AG08395 (cell line): ENCODE measurements at places on chromosomes 1 and 21.
A peak's percentile ranks its signal among the peaks of the same experiment; 100 is the strongest.

- no peak for DNase-seq
Observed at GRCh38 chr1:33120436-33121231, 39.7 kb downstream of the AZIN2 start.

DNA sequence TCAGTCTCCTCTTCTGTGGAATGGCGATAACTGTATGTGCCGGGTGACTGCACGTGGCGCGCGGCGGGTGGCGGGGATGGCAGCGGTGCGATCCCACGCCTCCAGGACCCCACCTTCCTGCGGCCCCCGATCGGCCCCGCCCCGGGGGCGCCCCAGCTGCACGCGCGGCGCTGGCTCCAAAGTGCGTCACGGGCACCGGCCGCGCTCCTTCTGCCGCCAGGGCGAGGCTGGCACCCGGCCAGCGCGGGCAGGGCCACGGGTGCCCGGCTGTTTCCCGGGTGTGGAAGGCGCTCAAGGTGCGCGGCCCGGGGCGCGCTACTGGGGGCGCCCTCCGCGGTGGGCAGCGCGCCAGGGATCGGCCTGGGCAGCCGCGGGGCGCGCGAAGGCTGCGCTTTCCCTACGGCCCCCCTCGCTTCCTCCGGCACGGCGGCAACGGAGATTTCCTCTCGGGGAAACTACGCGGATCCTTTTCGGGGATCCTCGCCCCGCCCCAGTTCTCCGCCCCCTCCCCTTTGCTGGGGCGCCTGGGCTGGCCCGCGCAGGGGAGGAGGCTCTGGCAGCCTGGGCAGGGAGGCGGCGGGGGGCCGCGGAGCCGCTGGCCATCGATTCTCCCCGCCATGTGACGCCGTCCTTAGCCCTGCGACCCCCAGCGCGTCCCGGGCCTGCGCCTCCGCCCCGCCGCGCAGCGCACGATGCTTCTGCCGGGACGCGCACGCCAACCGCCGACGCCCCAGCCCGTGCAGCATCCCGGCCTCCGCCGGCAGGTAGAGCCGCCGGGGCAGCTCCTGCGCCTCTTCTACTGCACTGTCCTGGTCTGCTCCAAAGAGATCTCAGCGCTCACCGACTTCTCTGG lies at the start of gene EVA1C:
Gene EVA1C (plus strand): TSS at position 545 of the 853 bp plus-strand sequence. CDS start 148 bp downstream, at position 693.
- DNase-seq, result peak; percentile 38

GRCh38 chr1:26854906-26855305 lies 8.0 kb upstream of the SFN start:
- no peak for DNase-seq

GRCh38 chr1:47921935-47922415 lies 75.2 kb downstream of the TRABD2B start:
- DNase-seq, result no peak

DNA sequence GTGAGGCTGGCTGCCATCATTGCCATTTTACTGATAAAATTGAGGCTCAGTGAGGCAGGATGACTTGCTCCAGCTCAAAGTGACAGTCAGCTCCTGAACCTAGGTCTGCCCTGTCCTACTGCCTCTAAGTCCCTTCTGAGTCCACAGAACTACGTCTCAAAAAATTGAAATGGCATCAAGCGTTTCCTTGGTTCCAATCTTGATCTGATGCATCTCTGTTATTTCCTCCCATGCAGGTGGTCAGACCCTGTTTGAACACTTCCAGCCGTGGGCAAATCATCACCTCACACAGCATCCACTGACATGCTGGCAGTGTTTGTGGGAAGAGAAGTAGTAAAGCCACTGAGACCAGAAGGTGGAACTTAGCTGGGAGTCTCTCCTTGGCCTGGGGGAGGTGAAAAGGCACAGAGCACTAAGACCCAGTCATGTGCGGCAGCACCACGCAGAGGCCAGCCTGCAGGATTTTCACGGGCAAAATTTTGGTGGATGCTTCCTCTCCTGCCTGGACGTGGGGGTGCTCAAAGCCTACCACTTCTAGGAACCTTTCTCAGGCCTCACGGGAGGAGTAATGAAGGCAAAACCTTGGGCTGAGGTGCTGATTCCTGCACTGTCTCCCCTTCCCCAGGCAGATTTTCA lies 7.8 kb upstream of the CPLANE2 start:
- no peak for DNase-seq

- no peak for DNase-seq
Observed at GRCh38 chr1:15350551-15351200, 59.0 kb upstream of the EFHD2 start.

- no peak for DNase-seq
Observed at GRCh38 chr1:224045556-224045955, 68.4 kb upstream of the FBXO28 start.

DNA sequence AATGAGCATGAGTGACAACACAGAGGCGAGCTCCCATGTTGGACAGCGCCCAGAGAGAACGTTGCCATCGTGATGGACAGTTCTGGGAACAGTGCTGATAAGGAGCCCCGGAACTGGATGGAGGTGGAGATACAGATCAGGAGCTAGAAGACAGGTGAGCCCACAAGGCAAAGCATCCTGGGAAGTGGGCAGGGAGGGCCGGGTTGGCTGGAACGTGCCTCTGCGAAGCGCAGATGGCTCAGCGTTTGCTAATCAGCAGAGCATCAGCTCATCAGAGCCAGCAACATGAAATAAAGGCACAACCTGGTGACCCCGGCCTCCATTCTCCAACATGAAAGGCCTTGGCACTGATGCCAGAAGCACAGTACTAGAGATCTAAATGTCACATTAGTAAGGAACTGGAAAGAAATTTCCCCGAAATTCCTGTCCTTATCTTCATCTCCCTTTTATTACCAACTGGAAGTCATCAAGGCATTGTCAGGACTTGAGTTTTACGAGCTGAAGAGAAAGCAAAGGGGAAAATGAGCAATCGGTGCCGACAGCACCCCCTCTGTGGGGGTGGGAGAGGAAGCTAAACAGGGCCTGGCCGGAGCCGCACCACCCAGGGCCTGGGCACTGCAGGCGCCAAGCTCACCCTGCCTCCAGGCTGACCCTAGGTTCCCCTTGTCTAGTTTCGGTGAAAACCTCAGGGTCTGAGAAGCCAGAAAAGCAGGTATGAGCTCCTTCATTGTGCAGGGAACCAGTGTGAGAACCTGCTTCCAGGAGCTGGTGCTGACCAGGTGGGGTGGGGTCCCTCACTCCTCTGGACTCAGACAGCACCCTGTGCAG lies 19.9 kb downstream of the ABCA4 start:
- no peak for DNase-seq

GRCh38 chr1:87953732-87954344 lies 625.2 kb downstream of the LMO4 start:
- DNase-seq, result peak; percentile 59

DNA sequence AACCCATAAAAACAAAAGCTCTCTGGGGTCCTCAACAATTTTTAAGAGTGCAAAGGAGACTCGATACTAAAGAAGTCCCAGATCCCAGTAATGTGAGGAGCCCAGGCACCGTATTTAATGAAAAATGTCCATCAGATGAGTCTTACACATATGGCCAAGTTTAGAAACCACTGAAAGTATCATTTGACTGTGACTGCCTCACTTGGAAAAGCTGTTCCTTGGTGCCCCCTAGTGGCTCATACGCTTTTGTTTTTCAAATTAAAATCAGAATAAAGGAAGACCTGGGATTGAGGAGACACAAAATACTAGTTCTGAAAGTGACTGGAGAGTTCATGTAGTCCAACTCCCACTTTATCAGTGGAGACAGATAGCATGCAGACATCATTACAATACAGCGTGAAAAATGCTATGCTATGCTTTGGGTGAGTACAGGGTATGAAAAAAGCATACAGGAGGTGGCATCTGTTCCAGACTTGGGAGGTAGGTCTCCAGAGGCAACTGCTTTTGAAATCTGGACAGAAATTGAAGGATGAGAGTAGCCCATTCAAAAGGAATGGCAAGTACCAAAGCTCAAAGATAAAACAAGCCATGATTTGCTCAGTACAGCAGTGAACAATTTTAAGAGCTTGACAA lies 33.8 kb downstream of the GDAP2 start:
- peak; percentile 81 for DNase-seq
